Stimulated activated CD4-positive, alpha-beta T cell treated with anti-CD3 and anti-CD28 coated beads, Interleukin-12 subunit alpha, Interleukin-12 subunit beta, amount 100 ng/mL, for 48 hours (primary cell): ENCODE measurements at places on chromosomes 3 and 15.

DNA sequence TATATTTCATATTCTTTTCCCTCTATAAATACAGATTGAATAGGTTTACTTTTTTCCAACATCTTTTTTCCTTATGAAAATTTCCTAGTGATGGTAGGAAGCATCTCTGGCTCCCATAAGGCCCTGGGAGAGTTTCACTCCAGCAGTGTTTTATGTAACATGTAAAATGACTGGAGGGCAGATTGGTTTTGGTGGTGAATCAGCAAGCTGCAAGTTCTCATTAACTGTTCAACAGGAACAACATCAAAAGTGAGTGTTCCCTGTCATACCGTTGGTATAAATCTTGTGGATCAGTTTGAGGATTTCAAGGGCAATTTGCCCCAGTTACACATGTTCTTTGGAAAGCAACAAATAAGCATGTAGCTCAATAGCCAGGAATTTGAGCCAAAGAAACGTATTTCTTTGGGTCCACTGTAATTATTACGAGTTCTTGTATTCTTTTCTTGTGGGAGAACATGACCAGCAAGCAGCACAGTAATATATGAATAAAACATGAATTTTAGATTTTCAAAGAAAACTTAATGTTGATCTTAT, 345.7 kb downstream of the SV2B start:
- no peak for DNase-seq

DNA sequence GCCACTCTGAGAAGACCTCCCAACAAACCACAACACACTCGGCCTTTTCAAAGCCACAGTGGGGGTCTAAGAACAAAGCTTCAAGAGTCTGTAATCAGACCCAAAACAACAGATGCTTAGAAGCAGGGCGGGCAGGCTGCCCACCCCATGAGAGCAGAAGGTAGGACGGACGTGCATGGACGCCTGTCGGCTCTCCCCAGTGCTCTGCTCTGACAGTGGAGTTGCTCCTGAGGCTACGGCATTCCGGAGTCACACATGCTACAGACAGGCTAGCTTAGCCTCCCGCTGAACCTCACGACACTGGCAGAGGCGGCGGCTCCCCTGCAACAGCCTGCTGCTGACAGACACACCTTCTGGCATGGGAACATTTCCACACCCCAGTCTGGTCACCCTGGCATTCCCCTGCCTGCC, 33.5 kb downstream of the SLCO2A1 start:
- no peak for DNase-seq

- no peak for DNase-seq
Measured at GRCh38 chr3:89851974-89852621, 744.7 kb downstream of the EPHA3 start.

- no peak for DNase-seq
Measured at GRCh38 chr3:26089249-26089648, 299.4 kb downstream of the OXSM start.

DNA sequence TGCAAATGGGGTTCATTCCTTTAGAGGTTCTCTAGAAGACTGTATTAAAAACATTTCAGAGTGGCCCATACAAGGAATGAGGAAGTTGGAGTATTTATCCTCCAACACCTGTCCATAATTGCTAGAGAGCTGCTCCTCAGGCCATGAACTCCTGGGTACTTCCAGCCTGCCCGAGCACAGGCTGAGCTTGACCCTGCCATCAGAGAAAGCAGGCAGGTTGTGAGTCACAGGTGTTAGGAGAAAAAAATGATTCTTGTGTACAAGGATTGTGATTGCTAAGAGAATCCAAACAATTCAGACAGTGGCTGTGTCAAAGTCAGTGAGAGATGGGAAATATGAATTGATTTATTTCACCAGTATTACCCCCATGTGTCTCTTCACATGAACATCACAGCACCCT, 156.8 kb upstream of the GADL1 start:
- no peak for DNase-seq

GRCh38 chr3:154486949-154487348, 57.0 kb upstream of the GPR149 start:
- DNase-seq, result no peak

DNA sequence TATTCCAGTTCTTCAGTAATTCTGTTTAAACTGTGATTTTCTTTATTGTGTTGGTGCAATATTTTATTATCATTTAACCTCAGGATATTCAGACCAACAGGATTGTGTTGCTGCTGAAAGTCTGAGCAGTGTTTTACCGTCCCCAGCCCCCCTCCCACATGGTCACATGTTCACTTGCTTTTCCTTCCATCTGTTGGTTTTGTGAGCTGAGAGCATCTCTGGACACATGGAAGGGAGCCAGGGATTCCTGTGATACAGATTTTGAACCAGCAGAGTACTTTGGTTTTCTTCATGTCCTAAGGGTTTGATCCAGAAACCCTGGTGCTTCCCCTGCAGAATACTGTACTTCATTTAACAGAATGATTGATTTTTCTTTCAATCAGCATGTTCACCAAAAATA, 11.9 kb downstream of the ARRDC4 start:
- no peak for DNase-seq

- no peak for DNase-seq
Measured at GRCh38 chr15:77877869-77878577, 199.5 kb downstream of the TBC1D2B start.

- no peak for DNase-seq
Measured at GRCh38 chr3:134608771-134609435, 41.9 kb downstream of the KY start.

GRCh38 chr3:104137116-104137515, 1229.6 kb upstream of the ALCAM start:
- no peak for DNase-seq

- DNase-seq, result no peak
Measured at GRCh38 chr3:179486806-179487205, 35.5 kb upstream of the GNB4 start.

GRCh38 chr15:39052323-39052705, 487.7 kb upstream of the RASGRP1 start:
- no peak for DNase-seq

DNA sequence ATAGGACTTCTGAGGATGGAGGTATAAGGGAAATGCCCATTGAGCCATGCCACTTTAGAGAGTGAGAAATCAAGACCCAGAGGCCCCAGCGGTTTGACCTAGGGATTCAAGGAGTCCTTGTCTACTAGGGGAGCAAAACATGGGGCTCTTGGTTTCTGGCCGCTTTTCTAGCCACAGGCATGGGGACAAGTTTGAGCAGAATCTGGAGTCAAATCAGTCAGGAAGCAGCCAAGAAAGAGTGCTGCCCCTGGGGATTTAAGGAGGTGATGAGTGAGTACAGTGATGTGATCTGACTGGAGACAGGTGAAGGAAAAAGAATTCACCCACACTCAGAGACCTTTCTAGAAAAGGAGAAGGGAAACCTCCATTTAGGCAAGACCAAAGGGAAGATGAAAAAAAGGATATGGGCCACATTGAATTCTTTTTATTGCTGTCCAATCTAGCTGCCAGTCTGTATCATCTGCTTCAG, 244.0 kb upstream of the TBC1D5 start:
- no peak for DNase-seq

DNA sequence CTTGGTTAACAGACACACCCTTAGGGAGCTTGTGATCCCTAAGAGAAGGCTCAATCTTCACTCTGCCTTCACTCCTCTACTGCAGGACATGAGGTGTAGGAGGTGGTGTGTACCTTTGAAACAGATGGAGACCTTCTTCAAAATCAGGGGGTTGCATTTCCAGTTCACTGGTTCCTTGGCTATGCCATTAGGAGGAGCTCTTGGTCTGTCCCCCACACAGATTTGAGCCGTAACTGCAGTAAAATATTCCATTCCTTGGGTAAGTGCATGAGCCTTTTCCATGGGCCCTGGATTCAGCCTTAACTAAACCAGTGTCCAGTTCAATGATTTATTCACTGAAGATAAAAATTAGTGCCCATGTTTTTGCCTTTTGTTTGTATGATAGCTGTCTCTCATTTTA, 144.6 kb downstream of the MCTP2 start:
- DNase-seq, result no peak

- DNase-seq, result no peak
Measured at GRCh38 chr3:23324745-23325144, 121.6 kb downstream of the UBE2E2 start.

DNA sequence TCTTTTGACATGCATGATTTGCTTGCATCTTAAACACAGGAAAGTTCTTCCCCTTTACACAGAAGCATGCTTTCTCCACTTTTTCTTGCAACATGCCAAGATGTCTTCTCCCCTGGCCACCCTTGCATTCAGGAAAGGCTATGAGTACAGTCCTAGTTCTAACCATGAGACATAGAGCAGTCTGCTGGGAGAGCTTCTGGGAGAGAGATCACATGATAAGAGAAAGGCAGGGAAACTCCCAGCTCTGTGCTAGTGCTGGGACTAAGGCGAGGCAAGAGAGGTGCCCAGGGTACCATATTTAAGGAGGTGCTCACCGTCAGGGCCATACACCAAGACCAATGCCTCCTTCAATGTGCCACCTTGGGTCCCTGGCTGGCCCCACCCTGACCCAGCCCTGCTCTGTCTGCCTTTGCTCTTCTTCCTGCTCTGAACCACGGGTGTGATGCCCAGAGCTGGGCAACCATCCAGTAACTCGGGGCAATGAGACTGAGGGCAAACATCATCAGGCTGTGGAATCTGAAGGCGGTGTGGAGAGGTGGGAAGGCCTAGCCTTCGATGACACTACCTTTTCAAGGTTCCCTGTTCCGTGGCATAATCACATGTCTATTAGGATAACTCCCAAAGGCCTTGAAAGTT, 77.4 kb upstream of the PRR20G start:
- DNase-seq, result no peak

DNA sequence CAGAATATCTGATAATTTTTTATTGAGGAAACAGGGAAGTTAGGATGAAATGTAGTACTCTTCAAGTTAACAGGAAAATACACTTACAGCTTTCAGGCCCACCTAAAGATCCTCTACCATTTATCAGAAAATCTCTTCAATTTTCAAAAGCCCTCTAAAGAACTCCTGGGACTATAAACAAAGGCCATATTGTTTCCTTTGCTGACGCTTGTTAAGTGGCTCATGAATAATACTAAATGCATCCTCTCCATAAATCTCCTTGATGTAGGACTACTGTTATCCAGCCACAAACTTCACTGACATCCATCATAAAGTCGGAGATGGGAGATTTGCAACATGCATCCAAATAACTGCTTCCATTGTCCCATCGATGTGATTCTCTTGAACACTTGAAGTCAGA, 326.5 kb downstream of the ZIC1 start:
- DNase-seq, result no peak

DNA sequence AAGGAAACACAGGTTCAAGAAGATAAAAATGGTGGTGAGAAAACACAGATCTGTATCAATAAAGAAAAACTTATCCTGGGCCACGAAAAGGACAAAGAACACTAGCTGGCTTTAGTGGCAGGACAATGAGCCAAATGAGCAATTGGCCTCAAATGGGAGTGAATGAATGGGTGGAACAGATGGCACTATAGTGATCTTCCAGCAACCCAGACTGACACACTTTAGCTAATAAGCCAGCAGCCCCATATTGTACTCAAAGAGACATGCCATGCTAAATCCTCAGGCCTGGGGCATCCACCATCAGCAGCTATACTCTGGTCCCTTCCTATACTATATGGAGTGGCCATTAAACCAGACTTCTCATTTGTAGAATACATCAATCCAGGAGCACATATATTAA, 60.0 kb upstream of the GADL1 start:
- DNase-seq, result no peak

DNA sequence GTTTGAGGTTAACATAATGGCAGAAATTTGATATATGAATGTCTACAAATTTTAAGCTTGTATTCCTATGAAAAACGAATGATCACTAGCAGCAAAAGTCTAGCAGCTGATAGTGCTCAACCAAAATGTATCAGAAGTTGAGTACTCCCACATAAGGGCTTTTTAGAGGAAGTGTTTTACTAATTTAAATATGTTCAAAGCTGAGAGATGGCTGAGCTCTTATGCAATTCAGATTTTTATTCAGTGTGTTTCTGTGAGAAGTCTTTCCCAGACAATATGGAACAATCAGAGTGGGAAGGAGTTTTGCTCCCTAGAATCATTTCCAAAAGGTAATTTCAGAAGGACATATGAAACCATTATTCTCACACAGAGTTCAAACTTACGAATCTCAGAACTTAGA, 327.0 kb downstream of the ZPLD1 start:
- no peak for DNase-seq

DNA sequence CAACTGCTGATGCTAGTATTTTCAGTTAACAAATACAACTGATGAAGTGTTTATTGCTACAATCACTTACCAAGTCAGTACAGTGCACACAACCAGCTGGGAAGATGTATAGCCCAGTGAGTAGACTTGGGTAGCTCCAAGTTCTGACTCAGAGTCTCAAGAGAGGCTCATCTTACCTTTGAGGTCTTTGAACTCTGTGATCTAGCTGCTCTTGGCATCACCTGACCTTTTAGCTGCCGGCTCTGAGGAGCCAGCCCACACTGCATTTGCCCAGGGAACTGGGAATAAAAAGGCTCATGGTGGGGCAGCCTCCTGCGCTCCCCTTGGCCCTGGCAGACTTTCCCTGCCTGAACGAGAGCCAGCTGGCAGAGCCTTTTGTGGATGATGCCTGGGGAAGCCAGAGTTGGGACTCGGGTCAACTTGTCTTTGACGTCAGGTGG, 82.6 kb downstream of the CEMIP start:
- DNase-seq, result no peak

DNA sequence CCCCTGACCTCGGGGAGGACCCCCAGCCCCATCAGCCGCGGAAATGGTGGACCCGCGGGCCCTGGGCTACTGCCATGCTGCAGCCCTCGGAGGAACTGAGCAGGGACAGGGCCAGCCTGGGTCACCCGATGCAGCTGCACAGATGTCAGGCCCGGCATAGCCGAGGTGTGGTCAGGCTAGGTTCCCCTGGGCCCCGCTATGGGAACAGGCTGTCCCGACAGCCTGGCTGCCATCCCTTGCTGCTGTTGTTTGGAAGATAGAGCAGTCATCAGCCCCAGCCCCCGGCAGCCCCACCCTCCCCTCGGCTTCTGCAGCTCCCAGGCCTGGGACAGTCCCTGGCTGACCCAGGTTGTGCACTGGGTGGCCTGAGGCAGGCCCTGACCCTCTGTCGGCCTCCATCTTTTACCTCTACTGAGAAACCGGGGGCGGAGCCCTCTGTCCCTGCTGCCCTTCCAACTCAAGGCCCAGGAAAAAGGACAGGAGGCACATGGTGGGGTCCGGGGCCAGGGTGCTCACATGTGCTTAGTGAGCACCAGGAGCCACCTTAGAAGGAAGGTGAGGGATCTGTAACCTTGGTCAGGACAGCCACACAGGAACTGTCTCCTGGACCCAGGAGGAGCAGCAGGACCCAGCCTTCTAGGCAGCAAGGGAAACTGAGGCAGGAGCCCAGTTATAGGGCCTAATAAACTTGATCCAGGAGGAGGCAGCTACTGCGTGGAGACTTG, 31.5 kb upstream of the FBLN2 start:
- no peak for DNase-seq

DNA sequence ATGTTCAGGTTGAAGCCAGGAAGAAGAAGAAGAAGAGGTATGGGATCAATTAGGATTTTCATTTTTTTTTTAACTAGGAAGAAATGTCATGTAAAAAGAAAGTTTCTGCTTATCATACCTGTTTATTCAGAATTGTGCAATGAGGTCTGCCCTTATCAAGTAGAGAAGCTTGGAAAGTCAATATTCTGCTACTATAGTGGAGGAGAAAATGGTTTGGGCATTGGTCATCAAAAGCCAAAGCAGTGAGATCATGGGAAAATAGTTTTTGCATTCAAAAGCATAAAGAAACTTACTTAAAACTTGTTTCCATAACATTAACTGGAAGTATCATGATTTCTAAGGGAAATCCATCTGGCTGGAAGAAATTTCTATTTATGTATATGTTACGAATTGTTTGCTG, 1239.2 kb downstream of the NSUN3 start:
- no peak for DNase-seq

GRCh38 chr3:15630646-15631350, 29.3 kb downstream of the BTD start:
- no peak for DNase-seq
